OCI-LY7 (cell line): ENCODE measurements at places on chromosomes 1 and 21.

- DNase-seq = no peak
Observed at GRCh38 chr1:58919226-58919958, 135.5 kb upstream of the JUN start.

GRCh38 chr1:157540852-157541251, 11.5 kb downstream of the FCRL5 start:
- no peak for DNase-seq

GRCh38 chr1:45008076-45008475, 3.0 kb downstream of the HECTD3 start:
- DNase-seq = no peak

GRCh38 chr1:153646672-153647345, 11.7 kb upstream of the SNAPIN start:
- no peak for DNase-seq

- DNase-seq = no peak
Observed at GRCh38 chr1:30694280-30695175, 28.9 kb downstream of the MATN1 start.

- DNase-seq = no peak
Observed at GRCh38 chr1:99534638-99534930, 111.3 kb upstream of the PALMD start.

DNA sequence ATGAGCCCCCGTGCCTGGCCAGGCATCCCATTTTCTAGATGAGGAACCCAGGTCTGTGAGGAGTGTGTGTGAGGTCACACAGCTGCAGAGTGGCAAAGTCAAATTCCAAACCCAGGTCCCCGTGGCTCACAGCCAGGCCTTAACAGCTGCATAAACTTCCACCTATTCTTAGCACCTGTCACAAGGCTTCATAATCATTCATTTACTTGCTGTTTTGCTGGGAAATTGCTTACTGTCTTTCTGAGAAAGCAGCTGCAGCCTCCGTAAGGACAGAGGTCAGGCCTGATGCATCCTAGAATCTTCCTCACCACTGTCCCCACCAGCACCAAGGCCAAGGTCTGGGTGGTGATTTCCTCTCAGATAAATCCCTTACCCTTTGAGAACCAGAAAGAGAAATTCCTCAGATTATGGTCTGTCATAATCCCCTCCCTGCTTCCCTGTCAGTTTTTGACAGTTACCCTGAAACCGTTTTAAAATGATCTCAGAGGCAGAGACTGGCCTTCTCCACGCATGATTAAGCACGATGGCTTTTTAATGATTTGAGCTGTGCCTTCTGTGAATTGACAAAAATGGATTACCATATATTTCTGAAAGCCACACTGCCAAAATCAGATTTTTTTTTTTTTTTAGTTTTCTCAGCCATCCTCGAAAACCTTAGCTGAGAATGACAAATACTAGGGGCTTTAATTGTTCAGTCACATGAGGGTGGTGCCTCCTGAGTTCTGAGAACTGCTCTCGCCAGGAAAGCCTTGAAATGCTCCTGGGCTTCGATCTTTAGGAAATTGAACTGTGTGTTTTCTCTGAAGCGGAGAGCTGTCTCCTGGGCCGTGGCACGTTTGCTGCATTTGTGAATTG, 70.0 kb upstream of the SELENON start:
- DNase-seq = no peak

- DNase-seq = no peak
Observed at GRCh38 chr1:46790446-46791101, 8.3 kb upstream of the CYP4B1 start.

- no peak for DNase-seq
Observed at GRCh38 chr1:20662110-20662475, 924 bp upstream of the DDOST start.
